ENCODE measurements at places on chromosomes 2 and 18.

- no peak for DNase-seq
These were observed 10.4 kb downstream of the HOXD8 start for GRCh38 chr2:176139661-176140512.

- no peak for DNase-seq
These were observed 821.4 kb downstream of the RNF144A start for GRCh38 chr2:7738596-7738995.

DNA sequence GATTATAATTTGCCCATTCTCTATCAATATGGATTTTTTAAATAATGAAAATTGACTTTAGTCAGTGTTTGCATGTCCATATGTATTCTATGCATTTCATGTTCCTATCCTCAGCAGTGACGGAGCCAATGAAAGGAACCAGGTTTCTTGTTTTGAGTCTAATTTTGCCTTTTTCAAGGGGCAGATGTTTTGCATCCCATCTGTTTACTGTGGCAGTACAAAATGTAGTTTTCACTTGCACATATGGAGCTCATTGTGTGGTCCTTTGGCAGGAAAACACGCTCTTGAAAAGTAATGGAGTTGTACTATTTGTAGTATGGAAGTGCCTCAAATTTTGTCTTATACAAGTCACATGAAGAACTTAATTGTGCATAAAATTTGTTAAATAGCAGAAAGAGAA lies 127.8 kb downstream of the AGPS start:
- peak; percentile 50 for DNase-seq

DNA sequence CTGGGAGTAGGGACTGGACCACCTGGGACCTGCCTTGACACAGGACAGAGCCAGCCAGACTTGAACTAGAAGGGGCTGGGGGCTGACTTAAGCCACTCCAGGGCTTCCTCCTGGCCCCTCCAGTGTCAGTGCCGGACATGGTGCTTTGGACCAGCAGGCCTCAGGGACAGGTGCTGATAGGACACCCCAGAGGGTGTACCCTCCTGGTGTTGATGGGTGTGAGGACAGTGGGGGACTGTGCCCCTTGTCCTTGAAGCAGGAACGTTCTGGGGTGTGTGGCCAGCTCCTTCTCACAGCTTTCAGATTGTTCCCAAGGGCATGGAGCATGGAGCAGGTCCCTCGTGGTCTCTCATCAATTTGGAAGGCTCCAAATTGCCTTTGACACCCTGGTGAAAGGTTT lies 6.8 kb downstream of the MAL start:
- DNase-seq = no peak

- DNase-seq = no peak
These were observed 67.1 kb downstream of the CYP26B1 start for GRCh38 chr2:72080286-72081145.

- DNase-seq = no peak
These were observed 79.0 kb downstream of the ALPK2 start for GRCh38 chr18:58549814-58550339.

GRCh38 chr2:236720974-236721540 lies 151.4 kb downstream of the ACKR3 start:
- no peak for DNase-seq

DNA sequence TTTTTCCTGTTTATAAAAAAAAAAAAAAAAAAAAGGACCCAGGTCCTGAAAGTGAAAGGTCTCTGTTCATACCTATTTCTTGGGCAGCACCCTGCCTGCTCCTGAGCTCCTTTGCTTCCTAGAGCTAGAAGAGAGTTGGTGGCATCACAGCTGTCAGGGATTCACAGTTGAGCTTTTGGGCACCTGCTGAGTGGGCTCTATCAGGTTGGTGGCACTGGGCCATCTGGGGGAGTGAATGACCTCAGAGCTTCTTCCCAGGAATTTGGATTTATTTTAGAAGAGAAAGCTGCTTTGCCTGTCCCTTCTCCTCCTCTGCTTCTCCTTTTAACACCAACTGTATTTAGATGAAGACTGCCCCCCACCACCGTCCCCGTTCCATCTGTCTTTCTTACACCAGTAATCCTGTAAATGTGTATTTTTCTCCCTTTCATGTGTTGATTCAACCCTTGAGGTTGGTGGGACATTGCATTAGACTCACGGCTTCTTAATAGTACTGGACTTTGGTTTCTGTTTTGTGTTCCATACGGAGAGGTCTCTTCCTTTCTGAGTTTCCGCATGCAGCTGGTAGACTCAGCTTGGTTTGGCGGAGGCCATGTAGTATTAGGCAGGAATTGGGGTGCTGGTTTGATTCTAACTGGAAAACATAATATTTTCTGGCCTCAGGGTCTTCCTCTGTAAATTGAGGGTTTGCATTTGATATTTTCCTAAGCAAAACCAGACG lies 7.6 kb upstream of the MGAT5 start:
- DNase-seq = no peak

DNA sequence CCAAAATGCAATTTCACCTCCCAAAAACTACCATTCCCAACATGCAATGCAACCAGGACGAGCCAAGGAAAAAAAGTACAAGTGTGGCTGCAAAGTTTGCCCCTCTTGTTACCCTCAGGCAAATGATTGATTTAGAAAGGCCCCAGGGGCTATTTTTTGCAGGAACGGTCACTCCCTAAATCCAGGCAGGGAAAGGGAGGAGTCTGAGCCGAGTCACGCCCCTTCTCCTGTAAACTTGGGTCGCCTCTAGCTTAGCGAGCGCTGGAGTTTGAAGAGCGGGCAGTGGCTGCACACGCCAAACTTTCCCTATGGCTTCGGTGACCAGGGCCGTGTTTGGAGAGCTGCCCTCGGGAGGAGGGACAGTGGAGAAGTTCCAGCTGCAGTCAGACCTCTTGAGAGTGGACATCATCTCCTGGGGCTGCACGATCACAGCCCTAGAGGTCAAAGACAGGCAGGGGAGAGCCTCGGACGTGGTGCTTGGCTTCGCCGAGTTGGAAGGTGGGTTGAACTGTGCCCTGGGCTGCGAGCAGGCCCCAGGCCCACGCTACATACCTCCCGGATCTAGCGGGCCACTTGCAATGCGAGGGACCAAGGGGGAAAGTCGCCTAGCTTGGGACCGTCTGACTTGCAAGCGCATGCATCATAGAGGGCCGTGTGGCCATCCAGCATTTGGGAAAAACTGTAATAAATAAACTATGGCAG lies at the start of gene GALM:
Gene GALM (plus strand): TSS at position 261 of the 702 bp plus-strand sequence. CDS start 48 bp downstream, at position 309.
- peak; percentile 95 for DNase-seq

GRCh38 chr18:58362829-58363271 lies 266.0 kb downstream of the ALPK2 start:
- DNase-seq = no peak

- no peak for DNase-seq
These were observed 501.2 kb upstream of the LRRTM4 start for GRCh38 chr2:78023356-78023755.

GRCh38 chr2:155733091-155733853 lies 599.2 kb downstream of the NR4A2 start:
- no peak for DNase-seq

DNA sequence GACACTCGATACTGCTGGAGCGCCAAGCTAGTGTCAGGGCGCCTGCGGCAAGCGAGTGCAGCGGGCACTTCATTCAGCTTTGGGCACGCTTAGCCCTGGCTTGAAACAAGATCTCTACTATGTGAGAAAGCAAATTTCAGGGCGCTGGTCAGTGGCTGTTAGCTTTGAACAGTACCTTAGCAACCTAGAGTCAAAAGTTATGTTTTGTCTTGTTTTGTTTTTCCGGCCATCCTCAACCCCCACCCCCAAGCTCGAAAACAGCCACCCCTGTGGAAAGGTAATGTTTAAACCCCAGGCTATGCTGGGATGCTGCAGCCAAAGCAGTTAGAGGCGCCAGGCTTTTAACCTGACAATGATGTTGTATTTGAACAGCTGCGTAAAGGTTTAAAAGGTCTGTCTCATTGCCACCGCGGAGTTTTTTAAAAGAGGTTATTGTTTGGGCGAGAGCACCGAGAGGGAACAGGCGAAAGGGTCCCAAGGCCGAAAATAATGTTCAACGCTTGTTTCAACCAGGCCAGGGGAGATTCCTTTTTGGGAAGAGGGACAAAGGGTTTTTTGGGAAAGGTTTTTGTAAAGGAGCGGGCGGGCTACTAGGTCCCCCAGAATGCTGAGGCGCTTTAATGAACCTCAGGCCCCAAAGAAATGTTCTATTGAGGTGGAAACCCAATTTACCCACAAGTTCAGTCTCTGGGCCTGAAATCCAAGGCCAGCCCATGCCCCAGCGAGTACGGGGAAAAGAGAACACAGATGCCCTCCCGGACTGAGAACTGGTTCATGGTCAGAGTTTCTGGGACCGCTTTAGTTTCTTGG lies 2.3 kb upstream of the HOXD10 start:
- no peak for DNase-seq

DNA sequence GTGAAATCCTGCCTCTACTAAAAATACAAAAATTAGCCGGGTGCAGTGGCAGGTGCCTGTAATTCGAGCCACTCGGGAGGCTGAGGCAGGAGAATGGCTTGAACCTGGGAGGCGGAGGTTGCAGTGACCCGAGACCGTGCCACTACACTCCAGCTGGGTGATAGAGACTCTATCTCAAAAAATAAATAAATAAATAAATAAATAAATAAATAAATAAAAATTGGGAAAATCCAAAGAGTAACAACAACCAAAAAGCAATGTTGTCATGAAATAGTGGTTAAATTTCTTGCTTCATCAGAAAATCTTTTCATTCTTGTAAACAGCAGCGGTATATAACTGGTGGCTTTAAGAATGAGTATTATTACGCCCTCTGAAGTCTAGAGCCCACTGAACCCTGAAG lies 54.4 kb downstream of the HEATR5B start:
- DNase-seq = no peak

DNA sequence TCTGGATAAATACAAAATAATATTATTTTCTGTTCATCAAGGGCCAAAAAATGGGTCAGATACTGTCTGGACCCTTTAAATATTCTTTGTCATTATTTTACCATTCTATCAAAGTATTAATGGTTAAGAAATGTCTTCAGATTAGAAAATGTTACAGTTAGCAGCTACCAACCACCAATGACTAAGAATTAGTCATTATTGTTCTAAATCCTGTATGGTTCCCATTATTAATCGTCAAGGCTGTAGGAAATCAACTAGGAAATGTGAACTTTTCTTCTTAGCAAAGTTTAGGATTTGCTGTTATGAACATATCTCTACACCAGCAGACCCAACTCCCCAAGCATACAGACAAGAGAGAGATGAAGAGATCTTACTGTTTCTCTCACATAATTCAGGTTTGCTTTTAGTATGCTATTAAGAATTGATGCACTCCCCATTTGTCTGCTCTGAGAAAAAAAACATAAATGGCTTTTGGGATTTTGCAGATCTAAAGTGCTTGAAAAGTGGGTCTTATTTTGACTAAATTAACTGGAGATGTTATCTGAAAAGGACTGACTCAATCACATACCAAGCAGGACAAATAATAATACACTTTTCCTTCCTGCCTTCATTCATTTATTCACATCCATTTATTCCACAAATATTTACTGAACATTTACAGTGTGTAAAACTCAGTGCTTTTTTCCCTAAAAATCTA lies 147.7 kb downstream of the PPP1R1C start:
- no peak for DNase-seq

- DNase-seq = no peak
These were observed 36.4 kb upstream of the GLI2 start for GRCh38 chr2:120699292-120699691.

DNA sequence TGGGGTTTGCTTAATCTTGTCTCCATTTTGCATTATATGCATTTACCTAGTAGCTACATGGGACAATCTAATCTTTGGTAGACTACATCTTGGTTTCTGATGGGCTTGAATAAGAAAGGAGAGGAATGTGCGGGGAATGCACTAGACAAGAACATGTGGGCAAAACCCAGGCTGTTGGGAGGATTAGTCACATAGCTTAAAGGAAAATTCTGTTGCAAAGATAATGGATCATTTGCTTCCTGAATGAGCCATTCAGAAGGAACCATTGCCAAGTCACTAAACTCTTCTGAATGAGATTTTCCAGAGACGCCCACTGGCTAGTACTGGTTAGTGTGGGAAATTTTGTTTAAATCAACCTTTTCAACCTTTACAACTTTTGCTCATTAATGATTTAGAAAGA lies 84.8 kb downstream of the OSBPL6 start:
- no peak for DNase-seq

GRCh38 chr2:181575650-181576025 lies 81.3 kb downstream of the CERKL start:
- DNase-seq = no peak

- DNase-seq = no peak
These were observed 211.0 kb downstream of the HAUS1 start for GRCh38 chr18:46315161-46315560.

- DNase-seq = no peak
These were observed 349.8 kb downstream of the TNS1 start for GRCh38 chr2:217652761-217653639.

DNA sequence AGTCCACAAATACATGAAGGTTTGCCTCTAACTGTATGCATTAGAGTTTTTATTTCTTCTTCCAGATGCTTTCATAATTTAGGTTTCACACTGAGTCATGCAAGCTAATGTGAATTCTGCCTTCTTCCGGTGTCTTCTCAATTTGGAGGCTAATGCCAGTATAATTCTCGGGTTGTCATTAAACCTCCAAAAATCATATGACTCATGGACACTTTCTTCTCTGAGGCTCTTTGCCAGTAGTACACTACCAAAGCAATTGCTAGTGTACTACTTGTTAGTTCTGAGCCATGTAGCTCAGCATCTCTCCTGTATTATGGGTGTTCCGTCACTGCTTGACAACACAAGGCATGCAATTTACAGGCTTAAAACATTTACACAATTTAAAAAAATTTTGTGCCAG lies 137.1 kb downstream of the VWC2L start:
- no peak for DNase-seq

GRCh38 chr2:233490831-233491230 lies 75.8 kb downstream of the USP40 start:
- DNase-seq = no peak

GRCh38 chr18:79680100-79680879 lies 687 bp downstream of the CTDP1 start:
- no peak for DNase-seq

DNA sequence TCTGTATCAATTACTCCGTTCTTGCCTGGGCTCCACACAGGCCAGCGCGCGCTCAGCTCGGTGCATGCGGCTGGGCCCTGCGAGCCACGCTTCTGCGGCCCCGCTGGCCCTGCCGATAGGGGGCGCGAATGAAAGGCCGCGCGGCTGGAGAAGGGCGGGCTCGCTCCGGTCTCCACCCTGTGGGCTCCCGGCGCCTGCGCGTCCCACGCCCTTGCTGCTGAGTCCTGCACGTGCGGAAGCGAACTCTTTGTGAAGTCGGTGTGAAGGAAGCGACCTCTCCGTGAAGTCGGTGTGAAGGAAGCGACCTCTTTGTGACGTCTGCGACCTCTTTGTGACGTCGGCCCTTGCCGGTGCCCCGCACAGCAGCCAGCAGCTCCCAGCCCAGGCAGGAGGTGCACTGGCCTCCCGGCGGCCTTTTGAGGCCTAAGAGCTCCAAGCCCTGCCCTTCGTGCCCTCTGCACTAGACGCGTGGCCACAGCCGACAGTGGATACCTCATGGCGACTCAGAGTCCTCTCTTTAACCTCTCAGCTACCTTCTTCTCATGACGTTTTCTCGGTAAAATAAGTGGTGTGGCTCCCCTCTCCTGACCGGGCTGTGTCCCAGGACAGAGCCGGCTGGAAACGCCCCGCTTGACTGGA lies 391.9 kb upstream of the RAB6C start:
- DNase-seq = no peak

- DNase-seq = no peak
These were observed 70.7 kb downstream of the LIPG start for GRCh38 chr18:49632588-49632987.
